ENCODE measurements at places on chromosomes 5 and 9. TPM values are rescaled to one million over a fixed set of nuclear protein-coding genes. Genes with fewer than 3 reads are reported as not detected.

The RNF224 gene
- total RNA-seq, result not detected

The CARTPT gene
- not detected for total RNA-seq

The TENT4A gene
- total RNA-seq, result 8.5 TPM

The TTC16 gene
- total RNA-seq, result under 0.01 TPM

The JAKMIP2 gene
- under 0.01 TPM for total RNA-seq

The N4BP3 gene
- total RNA-seq, result 0.85 TPM

The FRRS1L gene
- total RNA-seq, result 0.28 TPM

The BAAT gene
- total RNA-seq, result 0.19 TPM

The KIF12 gene
- total RNA-seq, result 0.38 TPM

The FAM78A gene
- 1.2 TPM for total RNA-seq

The PCDHA1 gene
- total RNA-seq, result not detected

The SLC36A2 gene
- not detected for total RNA-seq

The SLCO4C1 gene
- total RNA-seq, result under 0.01 TPM

The REEP2 gene
- 7.5 TPM for total RNA-seq

The AGXT2 gene
- not detected for total RNA-seq

The IRX1 gene
- 0.19 TPM for total RNA-seq

The MARCOL gene
- total RNA-seq, result not detected

The FAXDC2 gene
- total RNA-seq, result 0.77 TPM

The RC3H2 gene
- 53.5 TPM for total RNA-seq

The ADCY2 gene
- not detected for total RNA-seq

The DMRT2 gene
- not detected for total RNA-seq

The SLCO6A1 gene
- not detected for total RNA-seq

The TMEM232 gene
- total RNA-seq, result 4.8 TPM

The ELAVL2 gene
- not detected for total RNA-seq

The CD74 gene
- total RNA-seq, result 0.38 TPM

The ITK gene
- not detected for total RNA-seq

The LCNL1 gene
- total RNA-seq, result 0.85 TPM

The MARVELD2 gene
- total RNA-seq, result 0.38 TPM

The CYSRT1 gene
- under 0.01 TPM for total RNA-seq

The SPINK5 gene
- total RNA-seq, result not detected

The PRRT1B gene
- not detected for total RNA-seq

The GFI1B gene
- not detected for total RNA-seq

The CCNI2 gene
- total RNA-seq, result not detected

The LRRC19 gene
- not detected for total RNA-seq

The NR5A1 gene
- total RNA-seq, result not detected

The C5orf34 gene
- total RNA-seq, result 2.8 TPM

The TSLP gene
- 13.5 TPM for total RNA-seq

Data from regular cardiac myocyte (primary cell).